ENCODE measurements at places on chromosomes 16 and 17. TPM values are rescaled to one million over a fixed set of nuclear protein-coding genes. Genes with fewer than 3 reads are reported as not detected.

The CNGB1 gene
- total RNA-seq, result 0.14 TPM

DNA sequence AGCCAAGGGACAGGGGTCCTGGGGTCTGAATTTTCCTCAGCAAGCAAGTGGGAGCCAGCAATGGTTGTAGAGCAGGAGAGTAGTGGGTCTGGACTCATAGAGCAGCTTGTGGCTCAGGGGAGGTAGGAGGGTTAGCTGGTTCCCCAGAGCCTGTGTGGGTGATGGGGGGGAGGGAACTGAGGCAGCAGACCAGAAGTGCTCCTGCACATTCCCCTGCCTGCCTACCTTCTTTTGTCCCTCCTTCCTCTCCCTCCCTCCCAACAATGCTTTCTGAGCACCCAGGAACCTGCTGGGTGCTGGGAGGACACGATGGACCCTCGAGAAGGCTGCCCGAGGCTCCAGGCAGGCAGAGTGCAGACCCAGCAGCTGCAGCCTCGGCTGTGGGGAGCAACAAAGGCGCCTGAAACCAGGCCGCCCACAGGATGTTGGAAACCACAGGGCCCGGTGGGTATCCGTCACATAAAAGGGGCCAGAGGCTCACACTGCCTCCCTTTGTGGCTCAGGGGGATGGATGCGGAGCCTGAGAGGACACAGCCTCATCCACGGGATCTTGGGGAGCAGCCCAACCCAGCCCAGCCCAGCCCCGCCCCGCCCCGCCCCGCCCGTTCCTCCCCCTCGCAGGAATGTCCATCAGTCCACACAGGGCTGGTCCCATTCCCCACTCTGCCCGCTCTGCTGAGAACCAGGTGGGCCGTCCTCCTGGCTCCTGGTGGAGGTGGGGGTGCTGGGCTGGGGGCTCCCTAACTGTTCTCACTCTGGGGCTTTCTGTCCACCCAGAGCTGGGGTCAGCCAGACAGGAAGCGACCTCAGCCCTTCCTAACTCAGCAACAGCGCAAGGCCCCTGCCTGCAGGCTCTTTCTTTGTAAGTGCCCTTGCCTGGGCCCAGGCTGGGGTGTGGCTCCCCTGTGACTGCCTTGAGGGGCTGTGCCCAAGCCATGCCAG, 1.7 kb upstream of the NLRC3 start:
- H3K27me3 ChIP-seq, result no peaks in the 10 kb centered on the region
- H3K36me3 ChIP-seq, result peaks cover 4% of the 10 kb centered on the region
- H3K4me3 ChIP-seq, result no peak overlapping the region
- peak overlapping the region; percentile 20 for H3K27ac ChIP-seq

The EXOC3L1 gene
- total RNA-seq, result 16.5 TPM

The SLC6A4 gene
- total RNA-seq, result 12.7 TPM

The CEP295NL gene
- total RNA-seq, result 8.2 TPM

GRCh38 chr16:84569382-84569987, 48.4 kb downstream of the COTL1 start:
- H3K4me1 ChIP-seq, result peaks cover 7% of the 10 kb centered on the region
- H3K27ac ChIP-seq, result no peak overlapping the region

DNA sequence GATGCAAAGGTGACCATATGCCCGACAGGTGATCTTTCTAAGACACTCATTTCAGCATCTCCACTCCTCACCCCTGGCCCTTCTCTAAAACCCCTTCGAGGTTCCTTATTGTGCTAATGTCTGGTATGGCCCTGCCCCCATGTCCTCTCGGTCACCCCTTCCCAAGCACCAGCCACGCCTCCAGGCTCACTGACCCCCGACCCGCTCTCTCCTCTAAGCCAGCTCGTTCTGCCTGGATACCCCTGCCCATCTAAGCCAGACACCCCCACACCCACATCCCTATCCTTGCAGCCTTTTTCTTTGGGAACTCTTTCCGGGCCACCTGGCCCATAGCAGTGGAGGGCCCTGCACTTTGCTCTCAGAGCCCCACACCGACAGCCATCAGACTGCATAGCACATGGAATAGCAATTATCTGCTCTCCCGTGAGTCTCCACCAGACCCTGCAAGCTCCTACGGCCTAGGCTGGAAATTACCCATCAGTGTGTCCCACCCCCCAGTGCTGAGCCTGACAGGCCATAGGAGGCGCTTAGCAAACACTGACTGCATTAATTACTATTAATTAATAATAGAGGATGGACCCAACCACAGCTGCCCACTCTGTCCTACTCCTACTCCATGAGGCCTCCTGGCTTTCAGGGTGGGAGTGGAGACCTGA, 176.7 kb downstream of the TMEM132E start:
- H3K27me3 ChIP-seq, result no peaks in the 10 kb centered on the region
- H3K4me1 ChIP-seq, result no peaks in the 10 kb centered on the region
- no peak for DNase-seq
- H3K36me3 ChIP-seq, result no peaks in the 10 kb centered on the region
- no peak overlapping the region for H3K4me3 ChIP-seq

The ODAD4 gene
- total RNA-seq, result 16.7 TPM

The CDRT15 gene
- total RNA-seq, result not detected

DNA sequence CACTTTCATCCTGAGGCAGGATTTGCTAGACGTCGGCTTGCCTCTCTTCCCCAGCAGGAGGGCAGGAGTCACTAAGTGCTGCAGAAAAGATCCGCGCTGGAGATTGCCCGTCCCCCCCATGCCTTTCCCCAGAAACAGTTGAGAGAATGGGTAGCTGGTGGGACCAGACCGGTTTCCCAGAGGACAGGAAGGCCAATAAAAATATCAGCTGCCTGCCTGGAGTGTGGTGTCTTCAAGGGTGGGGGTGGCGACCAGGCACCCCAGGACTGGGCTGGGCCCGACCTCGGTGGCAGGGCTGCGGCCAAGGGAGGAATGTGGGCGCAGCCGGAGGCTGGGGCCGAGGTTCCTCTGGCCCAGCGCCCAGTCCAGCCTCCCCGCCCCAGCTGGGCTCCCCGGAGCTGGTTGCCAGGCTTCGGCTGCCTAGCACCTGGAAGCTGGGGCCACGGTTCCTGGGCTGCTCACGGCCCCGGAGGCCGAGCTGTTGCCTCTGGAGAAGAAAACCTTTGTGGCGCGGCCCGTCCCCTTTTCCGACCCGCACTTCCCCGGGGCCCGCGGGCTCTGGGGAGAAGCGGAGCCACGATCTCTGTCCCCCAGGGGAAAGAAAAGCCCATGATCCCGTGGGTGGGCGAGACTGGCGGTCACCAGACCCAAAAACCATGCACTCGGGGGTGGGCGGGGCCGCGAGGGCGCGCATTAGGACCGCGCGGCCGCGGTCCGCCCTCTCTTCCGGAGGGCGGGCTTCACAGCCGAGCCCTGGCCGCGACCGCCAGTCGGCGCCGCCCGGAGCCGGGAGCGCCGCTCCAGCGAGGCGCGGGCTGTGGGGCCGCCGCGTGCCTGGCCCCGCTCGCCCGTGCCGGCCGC, at the start of gene TRAF4:
Gene TRAF4 (plus strand): TSS at position 769 of the 861 bp plus-strand sequence. CDS start 102 bp downstream, outside the sequence.
- peak within 1 kb of the TSS; percentile 96 for H3K27ac ChIP-seq
- no peaks in the 10 kb centered on the region for H3K4me1 ChIP-seq
- H3K36me3 ChIP-seq, result peaks cover 10% of the 10 kb centered on the region
- H3K27me3 ChIP-seq, result no peaks in the 10 kb centered on the region

DNA sequence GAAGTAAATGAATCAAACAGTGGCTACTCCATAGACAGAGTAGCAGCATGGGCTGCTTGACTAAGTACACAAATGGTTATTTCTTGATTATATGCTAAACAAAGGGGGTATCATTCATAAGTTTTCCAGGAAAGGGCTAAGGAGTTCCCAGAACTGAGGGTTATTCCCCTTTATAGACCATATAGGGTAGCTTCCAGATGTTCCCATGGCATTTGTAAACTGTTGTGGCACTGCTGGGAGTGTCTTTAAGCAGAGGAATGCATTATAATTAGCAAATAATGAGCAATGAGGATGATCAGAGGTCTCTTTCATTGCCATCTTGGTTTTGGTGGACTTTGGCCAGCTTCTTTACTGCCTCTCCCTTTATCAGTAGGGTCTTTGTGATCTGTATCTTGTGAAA, 105.1 kb downstream of the CDH11 start:
- DNase-seq, result no peak
- no peak overlapping the region for H3K4me3 ChIP-seq
- H3K36me3 ChIP-seq, result peaks cover 24% of the 10 kb centered on the region

DNA sequence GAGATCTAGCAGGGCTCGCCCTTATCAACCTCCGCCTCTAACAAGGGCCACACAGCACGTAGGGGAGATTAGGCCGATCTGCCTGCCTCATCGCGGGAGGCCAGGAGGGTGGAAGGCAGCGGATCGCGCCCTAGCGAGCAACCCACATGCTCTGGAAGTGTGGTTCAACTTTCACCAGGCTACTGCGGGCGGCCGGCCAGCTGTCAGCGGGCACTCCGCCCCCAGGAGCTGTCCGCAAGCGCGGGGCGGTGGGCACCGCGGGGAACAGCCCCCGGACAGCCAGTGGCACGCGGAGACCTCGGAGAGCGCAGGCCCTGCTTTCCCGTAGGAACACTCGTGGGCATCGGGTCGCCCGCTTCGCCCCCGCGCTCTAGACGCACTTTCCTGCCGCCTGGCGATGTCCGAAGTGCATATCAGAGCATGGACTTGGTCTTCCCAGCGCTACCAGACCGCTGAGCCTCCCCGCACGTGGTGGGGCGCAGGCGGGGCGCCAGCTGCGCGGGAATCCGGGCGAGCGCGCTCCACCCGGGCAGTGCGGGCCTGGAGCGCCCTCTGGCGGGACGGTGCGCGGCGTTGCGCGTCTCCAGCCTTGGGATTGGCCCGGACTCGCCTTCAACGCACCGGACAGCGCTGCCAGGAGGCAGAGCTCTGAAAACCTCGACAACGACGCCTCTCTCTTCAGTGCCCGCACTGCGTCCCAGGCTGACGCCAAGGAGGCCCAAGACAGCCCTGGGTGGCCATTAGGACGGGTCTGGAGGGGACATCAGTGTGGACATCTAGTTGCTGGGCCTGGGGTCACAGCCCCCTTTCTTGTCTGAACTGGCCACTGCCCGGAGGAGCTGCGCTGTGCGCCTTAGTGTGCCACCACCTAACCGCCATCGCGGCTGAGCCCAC, 3.6 kb upstream of the ZNHIT3 start:
- DNase-seq, result peak; percentile 84
- H3K36me3 ChIP-seq, result no peaks in the 10 kb centered on the region
- H3K27me3 ChIP-seq, result peaks cover 28% of the 10 kb centered on the region
- peak overlapping the region; percentile 37 for H3K4me3 ChIP-seq

The CD300E gene
- 3.4 TPM for total RNA-seq

DNA sequence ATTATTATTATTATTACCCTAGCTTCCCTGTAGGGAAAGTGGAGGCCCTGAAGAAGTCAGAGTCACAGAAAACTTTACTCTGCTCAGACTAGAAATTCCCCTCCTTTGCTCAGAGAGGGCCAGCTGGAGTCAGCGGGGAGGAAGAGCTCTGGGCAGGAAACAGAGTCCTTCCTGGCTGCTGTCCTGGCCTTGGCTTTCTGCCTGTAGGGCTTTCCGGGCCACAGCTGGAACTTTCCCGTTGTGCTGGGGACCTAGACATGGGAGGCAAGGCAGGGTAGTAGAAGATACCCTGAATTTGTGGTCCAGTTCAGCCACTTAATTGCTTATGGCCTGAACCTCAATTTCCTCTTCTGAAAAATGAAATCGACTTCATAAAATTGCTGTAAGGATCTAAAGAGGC, 14.0 kb upstream of the CCL2 start:
- H3K36me3 ChIP-seq, result no peaks in the 10 kb centered on the region
- H3K4me3 ChIP-seq, result no peak overlapping the region
- H3K4me1 ChIP-seq, result peaks cover 38% of the 10 kb centered on the region
- H3K27ac ChIP-seq, result peak overlapping the region; percentile 33
- no peaks in the 10 kb centered on the region for H3K27me3 ChIP-seq

The CNTROB gene
- total RNA-seq, result 72.0 TPM

The SLC22A31 gene
- 227 TPM for total RNA-seq

GRCh38 chr16:4003166-4003565, 113.1 kb downstream of the ADCY9 start:
- no peak overlapping the region for H3K4me3 ChIP-seq
- no peaks in the 10 kb centered on the region for H3K36me3 ChIP-seq
- H3K27me3 ChIP-seq, result no peaks in the 10 kb centered on the region
- H3K27ac ChIP-seq, result no peak overlapping the region
- DNase-seq, result no peak

The PPY gene
- not detected for total RNA-seq

GRCh38 chr16:8241408-8241807, 348.9 kb downstream of the TMEM114 start:
- no peaks in the 10 kb centered on the region for H3K4me1 ChIP-seq
- H3K27me3 ChIP-seq, result no peaks in the 10 kb centered on the region
- no peak for DNase-seq
- H3K36me3 ChIP-seq, result no peaks in the 10 kb centered on the region

DNA sequence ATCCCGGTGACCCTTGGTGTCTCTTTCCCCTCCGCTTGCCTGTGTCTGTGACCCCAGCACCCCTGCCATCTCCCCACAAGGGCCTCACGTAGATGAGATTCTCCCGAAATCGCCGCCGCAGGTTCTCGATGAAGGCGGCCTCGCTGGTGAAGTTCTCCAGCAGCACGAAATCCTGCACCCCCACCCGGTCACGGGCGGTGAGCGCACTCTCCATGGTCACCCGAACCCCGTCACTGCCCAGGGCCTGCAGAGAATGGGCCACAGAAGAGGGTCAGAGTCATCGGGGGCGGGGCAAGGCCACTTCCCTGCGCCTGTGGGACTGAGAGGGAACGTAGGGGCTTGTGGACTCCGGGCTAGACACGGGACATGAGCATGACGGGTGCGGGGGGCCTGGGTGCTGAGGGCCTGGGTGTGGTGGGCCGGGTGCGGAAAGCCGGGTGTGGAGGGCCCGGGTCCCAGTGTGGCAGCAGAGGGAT, 8.4 kb downstream of the MYO1C start:
- DNase-seq, result no peak
- peaks cover 14% of the 10 kb centered on the region for H3K36me3 ChIP-seq
- H3K27me3 ChIP-seq, result no peaks in the 10 kb centered on the region
- H3K27ac ChIP-seq, result peak overlapping the region; percentile 62
- no peak overlapping the region for H3K4me3 ChIP-seq

The SULT1A2 gene
- total RNA-seq, result 3.7 TPM

DNA sequence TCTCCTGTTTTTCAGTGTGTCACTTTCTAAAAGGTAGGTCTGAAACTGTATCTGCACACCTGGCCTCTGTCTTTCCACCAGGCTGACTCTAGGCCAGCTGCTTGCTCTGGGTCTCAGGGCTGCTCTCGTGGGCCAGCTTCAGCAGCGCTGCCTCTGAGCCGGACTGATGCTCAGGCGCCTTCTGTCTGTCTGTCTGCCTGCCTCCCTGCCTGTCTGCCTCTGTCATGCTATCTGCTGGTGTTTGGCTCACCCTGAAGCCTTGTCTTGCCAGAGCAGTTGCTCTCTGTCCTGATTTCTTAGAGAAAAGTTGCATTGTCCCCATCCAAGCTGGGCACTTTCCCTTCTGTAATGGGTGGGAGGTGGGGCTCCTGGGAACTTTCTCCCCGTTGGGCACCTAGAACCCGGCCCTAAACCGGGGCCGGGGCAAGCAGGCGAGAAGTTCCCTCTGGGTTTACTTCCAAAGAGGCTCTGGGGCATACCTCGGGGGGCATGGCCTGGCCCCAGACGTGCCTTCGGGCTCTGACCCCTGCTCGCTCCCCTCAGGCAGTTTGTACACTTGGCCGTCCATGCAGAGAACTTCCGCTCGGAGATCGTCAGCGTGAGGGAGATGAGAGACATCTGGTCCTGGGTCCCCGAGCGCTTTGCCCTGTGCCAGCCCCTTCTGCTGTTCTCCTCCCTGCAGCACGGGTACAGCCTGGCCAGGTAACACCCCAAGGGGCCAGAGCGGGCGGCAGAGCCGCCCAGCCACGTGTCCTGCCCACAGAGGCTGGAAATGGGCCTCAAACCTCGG, 15.9 kb upstream of the ATP6V0C start:
- H3K4me3 ChIP-seq, result no peak overlapping the region
- H3K27ac ChIP-seq, result no peak overlapping the region
- H3K4me1 ChIP-seq, result peaks cover 10% of the 10 kb centered on the region
- H3K27me3 ChIP-seq, result no peaks in the 10 kb centered on the region

The HOXB7 gene
- 3.3 TPM for total RNA-seq

GRCh38 chr17:52140601-52141000, 17.9 kb downstream of the CA10 start:
- peaks cover 3% of the 10 kb centered on the region for H3K4me1 ChIP-seq
- H3K27me3 ChIP-seq, result no peaks in the 10 kb centered on the region
- no peak overlapping the region for H3K27ac ChIP-seq
- DNase-seq, result no peak
- H3K36me3 ChIP-seq, result no peaks in the 10 kb centered on the region

The DHRS7B gene
- 19.4 TPM for total RNA-seq

Measured in lung (tissue), 17 donors.